Small intestine (tissue), 16 donors: ENCODE measurements at places on chromosomes 16 and 17.
A peak's percentile ranks its signal among the peaks of the same experiment; 100 is the strongest.

DNA sequence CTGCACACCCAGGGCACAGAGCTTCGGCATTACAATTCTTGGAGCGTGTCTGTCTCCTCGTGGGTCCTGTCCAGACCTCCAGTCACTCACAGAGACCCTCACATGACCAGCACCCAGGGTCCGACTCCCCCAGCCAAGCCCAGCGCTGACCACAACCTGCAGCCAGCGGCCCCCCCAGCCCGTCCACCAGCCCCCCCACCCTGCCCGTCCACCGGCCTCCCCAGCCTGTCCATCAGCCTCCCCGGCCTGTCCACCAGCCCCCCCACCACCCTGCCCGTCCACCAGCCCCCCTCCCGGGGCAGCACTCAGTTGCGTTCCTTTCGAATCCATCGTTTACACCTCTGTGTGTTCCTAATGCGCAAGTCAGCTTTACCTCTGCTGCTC, 5.8 kb downstream of the SECTM1 start:
- no peak for DNase-seq

DNA sequence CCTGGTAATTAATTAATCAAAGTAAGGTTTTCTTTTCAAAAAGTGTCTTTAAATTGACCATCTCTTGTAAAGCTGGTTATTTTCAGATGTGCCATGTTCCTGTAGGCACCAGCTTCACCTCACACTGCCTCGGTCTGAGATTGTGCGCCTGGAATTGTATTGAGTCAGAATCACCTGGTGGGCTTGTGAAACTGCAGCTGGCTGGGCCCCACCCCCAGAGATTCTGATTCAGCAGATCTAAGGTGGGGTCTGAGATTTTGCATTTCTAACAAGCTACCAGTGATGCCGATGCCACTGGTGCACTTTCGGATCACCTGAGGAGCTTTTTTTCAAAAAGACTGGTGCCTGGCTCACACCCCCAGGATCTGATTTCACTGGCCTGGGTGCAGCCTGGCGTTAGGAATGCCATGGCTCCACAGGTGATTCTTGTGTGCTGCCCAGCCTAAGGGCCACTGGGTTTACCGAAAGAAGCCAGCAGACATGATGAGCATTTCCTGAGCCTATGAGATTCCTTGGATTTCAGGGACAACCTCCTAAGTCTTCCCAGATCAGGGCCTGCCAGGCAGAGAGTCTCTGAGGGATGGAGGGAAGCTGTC, 59.2 kb upstream of the TOB1 start:
- DNase-seq: no peak

DNA sequence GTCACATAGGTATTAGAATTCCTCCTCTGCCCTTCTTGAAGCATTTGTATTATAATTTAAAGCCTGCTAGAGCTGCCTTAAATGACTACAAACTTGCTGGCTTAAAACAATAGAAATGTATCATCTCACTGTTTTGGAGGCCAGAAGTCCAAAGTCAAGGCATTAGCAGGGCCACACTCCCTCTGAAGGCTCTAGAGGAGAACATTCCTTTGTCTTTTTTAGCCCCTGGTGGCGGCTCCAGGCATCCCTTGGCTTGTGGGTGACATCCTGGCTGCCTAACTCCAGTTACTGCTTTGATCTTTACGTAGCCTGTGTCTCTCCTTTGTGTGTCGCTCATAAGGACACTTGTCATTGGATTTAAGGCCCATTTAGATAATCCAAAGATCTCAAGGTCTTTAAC, 186.6 kb upstream of the SALL1 start:
- DNase-seq: no peak

GRCh38 chr16:54647725-54648221, 282.9 kb upstream of the IRX5 start:
- no peak for DNase-seq

DNA sequence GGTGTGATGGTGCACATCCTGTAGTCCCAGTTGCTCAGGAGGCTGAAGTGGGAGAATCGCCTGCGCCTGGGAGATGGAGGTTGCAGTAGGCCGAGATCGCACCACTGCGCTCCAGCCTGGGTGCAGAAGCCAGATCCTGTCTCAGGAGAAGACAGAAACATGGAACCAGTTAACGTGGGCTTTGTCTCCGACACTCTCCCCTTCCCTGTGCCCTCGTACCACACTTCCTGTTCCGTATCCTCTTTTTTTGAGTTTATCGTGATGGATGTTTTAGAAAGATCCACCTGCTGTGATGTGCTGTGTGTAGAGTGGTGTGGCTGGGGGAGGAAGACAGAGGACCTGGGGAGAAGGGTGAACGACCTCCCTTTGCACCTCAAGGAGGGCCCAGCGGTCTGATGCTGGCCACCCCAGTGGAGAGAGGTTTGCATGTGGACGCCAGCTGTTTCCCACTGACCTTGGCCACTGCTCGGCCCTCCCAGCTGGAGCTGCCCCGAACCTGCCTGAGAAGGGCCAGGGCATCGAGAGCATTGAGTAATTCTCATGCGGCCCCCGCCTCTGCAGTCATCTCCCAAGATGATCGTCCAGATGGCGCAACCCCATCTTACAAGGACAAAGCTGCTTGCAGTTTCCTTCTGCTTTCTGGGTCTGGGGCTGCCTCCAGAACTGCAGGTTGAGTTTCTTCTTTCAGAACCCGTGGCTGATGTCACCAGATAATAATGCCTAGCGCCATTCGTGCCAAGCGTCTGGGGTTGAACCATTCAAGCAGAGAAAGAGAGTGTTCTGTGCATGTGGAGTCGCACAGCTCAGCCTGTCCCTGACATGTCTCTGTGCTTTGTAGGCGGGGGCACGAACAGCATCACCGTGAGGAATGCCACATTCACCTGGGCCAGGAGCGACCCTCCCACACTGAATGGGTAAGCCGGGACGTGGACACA, 126.3 kb downstream of the ABCC1 start:
- DNase-seq: no peak

GRCh38 chr16:9091867-9092281, 430 bp downstream of the HAPSTR1 start:
- peak; percentile 84 for DNase-seq

- DNase-seq: no peak
These were observed 21.0 kb downstream of the SOX8 start for GRCh38 chr16:1002399-1003166.

DNA sequence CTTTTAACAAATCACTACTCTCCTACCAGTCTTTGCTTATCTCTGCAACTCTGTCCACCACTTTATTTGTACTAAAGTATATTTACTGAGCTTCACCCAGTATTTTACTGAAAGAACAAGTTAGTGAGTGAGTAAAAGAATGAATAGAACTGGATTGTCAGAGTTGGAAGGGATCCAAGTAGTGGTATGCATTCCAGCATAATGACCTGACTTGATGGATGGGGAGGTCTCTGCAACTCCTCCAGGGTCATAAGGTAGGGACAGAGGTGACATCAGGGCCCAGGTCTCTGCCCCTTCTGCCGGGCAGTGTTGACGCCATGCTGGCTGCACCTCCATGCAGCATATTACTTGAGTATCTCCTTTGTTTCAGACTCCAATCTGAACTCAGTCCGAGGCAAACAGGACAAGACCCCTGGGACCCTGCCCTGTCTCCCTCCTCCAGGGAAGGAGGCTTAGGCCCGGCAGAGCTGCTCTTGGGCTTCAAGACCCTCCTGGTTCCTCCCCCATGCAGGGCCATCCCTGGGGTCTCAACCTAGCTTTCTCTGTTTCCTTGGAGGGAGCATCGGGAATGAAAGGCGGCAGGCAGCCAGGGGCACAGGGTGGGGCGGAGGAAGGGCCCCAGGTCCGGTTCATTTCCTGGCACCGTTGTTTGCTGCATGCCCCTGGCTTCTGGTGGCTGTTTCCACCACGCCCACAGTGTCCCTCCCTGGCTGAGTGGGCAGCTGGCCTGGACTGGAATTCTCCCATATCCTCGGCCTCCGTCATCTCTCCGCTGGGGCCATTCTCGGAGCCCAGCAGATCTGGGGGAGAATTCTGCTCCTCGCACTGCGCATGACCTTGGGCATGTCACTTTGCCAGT, 12.4 kb upstream of the ITGA3 start:
- no peak for DNase-seq

DNA sequence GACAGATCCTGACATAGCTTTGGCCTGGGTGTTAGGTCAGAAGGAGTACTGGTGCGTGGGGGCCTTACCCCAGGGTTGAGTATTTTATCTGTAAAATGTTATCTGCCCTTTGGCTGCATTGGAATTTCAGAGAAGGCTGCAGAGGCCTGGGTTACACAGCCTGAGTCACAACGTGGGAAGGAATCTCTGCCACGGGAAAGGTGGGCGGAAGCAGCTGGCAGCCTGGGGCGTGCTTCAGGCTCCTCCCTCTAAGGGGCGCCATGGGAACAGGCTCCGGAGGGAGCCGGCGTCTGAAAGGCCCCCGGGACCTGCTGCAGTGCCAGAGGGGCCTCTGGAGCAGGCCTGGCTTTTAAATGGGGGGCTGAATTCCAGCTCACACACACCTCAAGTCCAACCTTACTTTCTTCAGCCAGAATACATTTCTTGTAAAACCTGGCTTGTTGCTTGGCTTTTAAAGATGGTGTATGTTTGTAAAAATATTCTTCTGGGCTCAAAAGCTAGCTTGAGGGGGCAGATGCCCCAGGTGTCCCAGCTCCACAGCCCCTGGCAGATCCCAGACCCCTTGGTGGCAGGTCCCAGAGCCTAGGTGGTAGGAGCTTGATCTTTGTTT, 142.2 kb downstream of the RAB11FIP4 start:
- DNase-seq: peak; percentile 48

- peak; percentile 52 for DNase-seq
These were observed 15.5 kb upstream of the CMIP start for GRCh38 chr16:81429045-81429521.

GRCh38 chr16:4328046-4328781, 12.3 kb downstream of the GLIS2 start:
- DNase-seq: peak; percentile 59

DNA sequence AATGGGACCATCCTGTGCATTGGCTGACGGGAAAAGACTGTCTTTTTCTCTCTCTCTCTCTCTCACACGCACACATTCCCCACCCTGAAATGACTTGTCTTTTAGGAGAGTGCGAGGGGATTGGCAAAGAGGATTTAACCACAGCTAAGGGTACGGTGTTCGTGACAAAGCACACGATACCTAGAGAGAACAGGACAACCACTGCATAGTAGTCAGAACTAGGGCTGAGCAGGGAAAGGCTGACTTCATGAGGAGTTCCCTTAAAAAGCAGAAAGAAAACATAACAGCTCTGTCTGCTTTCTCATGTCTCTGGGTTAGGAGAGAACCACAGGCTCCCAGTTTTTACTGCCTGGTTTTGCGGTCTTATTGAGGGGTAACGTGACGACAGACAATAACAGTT, 742.8 kb upstream of the SOX9 start:
- DNase-seq: no peak

- no peak for DNase-seq
These were observed 231.7 kb downstream of the HAPSTR1 start for GRCh38 chr16:9323170-9323569.

DNA sequence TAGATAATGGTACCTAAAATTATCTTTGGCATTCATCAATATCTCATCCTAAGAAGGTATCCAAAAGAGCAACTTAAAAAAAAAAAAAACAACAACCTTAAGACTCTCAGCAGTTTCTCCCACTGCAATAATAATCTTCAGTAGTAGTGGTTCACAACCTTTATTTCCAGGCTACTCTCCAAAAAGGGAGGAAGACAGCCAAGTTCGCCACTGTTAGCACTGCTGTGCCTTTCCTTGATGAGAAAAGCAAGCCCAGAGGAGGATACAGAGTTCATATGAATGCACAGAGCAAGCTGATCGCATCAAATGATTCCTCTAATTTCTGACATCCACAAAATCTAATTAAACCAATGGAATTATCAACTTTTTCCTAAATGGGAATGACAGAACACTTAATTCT, 199.4 kb downstream of the AATF start:
- DNase-seq: no peak

- DNase-seq: no peak
These were observed 16.8 kb upstream of the AURKB start for GRCh38 chr17:8227238-8227581.

GRCh38 chr17:1367351-1367745, 32.7 kb downstream of the YWHAE start:
- no peak for DNase-seq
